Left ventricle myocardium superior (tissue), 1 donor: ENCODE measurements at places on chromosomes 13 and 19. TPM values are rescaled to one million over a fixed set of nuclear protein-coding genes. Genes with fewer than 3 reads are reported as not detected.

DNA sequence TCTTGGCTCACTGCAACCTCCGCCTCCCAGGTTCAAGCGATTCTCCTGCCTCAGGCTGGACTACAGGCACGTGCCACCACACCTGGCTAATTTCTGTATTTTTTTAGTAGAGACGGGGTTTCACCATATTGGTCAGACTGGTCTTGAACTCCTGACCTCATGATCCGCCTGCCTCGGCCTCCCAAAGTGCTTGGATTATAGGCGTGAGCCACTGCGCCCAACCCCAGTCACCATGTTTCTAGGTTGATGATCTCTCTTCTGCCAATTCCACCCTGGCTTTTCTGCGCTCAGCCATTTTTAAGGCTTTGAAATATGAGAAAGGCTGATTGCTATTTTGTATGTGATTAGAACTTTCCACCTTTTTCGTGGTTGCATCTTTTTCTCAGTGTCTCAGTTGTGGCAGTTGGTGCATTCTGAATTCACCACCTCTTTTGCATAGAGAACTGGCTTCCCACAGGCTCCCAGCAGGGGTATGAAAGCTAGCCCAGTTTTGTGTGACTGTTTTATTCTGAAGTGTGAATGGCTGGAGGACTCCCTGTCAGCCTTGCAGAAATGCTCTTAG is 15.5 kb downstream of the CEACAM1 start:
- DNase-seq = no peak

The C19orf67 gene
- total RNA-seq = not detected

GRCh38 chr13:102002287-102002686 is 399.6 kb downstream of the FGF14 start:
- no peak for DNase-seq

GRCh38 chr13:77416666-77417212 is 89.8 kb upstream of the MYCBP2 start:
- DNase-seq = no peak

- peak; percentile 72 for DNase-seq
Observed at GRCh38 chr19:4557971-4558941, 1.2 kb downstream of the SEMA6B start.

The SYCN gene
- total RNA-seq = not detected

The METTL21C gene
- not detected for total RNA-seq

The DYRK1B gene
- 27.3 TPM for total RNA-seq

- no peak for DNase-seq
Observed at GRCh38 chr13:21330126-21330861, 128.8 kb downstream of the ZDHHC20 start.

GRCh38 chr13:22642088-22642487 is 538.7 kb upstream of the SGCG start:
- no peak for DNase-seq

The DIRAS1 gene
- total RNA-seq = 241 TPM

DNA sequence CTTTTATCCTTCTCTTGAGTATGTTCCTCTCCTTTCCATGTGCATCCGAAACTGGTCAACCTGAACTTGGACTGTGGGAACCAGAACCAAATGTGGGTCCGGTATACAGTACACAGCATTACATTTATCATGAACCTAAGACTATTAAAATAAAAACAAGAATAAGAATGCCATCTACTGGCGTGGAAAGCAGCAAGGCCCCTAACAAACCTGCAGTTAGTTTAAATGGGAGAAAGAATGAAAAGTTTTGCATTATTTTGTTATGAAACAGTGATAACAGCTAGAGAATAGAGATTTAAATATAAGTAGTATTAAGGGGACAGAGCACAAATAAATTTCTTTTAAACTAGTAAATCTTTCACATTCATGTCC is 159.5 kb downstream of the RBM26 start:
- no peak for DNase-seq

The EXOC3L2 gene
- total RNA-seq = 0.94 TPM

DNA sequence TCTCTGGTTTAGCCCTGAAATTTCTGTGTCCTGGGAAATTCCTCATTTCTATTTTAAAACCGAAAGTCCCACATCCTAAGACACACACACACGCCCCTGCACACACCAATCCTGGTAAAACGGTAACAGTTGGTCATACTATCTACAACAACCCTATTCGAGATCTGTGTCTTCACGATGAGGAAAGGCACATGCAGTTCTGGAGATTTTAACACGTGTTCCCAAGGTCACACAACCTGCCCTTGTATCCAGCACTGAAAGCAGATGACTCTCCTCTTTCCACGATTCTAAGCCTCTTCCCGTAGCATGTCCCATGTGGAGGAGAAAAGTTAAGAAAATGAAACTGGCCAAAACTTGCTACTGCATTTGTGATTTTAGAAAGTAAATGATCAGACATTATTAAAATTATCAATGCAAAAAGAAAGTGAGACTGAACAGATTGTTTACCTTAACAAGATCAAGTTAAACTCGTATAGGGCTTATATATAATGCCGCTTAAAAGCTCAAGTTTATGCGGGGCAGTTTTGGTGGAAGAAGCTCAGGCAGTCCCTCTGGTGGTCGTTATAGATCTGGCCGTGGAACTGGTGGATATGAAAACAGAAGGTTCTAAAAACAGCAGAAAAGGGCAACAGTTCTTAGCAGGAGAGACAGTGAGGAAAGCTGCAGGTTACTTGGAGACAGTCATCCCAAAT is 32.7 kb downstream of the VSTM1 start:
- DNase-seq = no peak

The EBI3 gene
- 0.92 TPM for total RNA-seq

DNA sequence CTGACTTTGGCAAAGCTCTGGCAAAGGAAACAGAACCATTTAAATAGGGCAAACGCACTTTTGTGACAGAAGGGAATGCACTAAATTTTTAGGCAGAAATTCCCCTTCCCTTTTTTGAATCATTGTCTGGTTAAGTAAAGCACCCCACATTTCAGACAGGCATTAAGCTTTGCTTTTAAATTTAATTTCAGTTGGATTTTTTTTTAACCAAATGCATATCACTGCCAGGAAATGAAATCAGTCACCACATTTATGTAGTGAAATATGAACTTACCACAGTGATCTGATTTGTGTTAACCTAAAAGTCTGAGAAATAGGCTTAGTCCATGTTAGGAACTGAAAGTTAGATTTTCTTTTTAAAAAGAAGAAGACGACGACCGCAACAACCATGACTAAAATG is 10.8 kb downstream of the GPR183 start:
- no peak for DNase-seq
